Uterus (tissue), 4 donors: ENCODE measurements at places on chromosomes 5 and 9. TPM values are rescaled to one million over a fixed set of nuclear protein-coding genes. Genes with fewer than 3 reads are reported as not detected.
A peak's percentile ranks its signal among the peaks of the same experiment; 100 is the strongest.

DNA sequence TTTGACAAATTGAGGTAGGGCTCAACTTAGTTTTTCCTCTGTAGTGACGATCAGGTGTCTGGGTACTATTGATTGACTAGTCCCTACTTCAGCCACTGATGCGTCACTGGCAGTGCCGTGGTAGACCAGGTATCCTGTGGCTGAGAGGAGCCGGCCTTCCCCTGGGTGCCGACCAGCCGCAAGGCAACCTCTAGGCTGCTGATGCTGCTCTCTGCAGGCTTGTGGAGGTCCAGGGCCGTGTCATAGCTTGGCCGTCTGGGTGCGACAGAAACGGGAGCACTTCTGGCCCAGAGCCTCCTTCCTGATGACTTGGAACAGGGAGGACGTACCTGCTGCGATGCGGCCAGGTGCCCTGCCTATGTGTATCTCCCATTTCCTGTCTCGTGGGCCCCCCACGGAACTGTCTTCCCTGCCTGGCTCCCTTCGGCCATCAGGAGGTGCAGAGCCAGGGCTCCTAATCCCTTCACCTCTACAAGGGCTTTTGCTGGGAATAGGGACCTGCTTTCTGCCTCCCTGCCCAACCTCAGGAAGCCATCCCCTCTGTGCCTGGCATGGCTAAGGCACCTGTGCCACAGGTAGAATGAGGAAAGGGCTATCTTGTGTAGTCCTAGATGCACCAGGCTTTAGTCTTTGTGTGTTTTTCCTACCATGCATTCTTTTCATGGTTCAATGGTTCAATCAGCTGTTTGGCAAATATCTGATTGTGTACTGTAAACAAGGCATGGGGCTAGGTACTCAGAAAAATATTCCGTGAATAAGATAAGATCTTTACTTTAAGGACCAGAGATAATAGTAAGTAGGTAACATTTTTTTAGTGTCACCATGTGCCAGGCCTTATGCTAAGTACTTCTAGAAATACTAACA is 44.6 kb downstream of the MVB12B start:
- H3K4me1 ChIP-seq, result no peaks in the 10 kb centered on the region
- no peak overlapping the region for H3K4me3 ChIP-seq
- DNase-seq, result no peak
- no peaks in the 10 kb centered on the region for H3K27me3 ChIP-seq
- no peaks in the 10 kb centered on the region for H3K36me3 ChIP-seq

DNA sequence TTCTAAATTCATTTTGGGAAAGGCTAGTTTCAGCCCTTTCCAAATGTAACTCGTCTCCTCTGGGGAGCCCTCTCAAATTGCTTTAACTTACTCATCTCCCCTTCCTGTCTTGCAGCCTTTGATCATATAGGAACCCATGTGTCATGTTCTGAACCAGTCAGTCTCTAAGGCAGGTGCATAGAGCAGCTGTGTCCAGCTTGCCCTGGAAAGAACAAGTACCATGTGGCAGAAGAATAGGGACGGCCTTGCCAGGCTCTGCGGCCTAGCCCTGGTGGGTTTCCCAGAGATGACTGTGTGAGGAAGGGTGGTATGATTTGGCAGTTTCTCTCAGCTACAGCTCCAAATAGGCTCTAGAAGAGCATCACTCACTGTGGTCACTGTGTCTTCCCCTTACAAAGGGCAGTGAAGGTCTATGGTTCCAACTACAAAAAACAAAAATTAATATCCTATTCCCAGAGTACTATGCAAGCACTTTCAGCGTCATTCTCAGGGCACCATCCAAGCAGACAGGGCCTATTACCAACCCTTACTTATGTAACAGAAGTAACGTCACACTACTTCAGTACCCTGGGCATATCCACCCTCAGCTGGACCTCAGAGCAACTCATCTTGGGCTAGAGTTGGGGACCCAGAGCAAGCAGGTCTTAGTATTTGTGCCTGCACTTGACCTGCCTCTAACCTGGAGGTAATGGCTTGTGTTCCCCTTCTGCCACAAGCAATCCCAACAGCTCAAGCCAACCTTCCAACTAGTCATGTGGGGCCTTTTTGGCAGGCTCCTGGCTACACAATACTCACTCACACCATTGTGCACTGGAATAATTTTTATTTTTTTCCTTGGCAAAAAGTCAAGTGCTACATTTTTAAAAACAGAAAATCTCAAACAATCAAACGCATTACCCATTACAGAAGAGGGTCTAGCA is 37.2 kb upstream of the UBAP2 start:
- peaks cover 4% of the 10 kb centered on the region for H3K4me1 ChIP-seq
- no peaks in the 10 kb centered on the region for H3K27me3 ChIP-seq
- H3K36me3 ChIP-seq, result no peaks in the 10 kb centered on the region
- H3K27ac ChIP-seq, result peak overlapping the region; percentile 25

DNA sequence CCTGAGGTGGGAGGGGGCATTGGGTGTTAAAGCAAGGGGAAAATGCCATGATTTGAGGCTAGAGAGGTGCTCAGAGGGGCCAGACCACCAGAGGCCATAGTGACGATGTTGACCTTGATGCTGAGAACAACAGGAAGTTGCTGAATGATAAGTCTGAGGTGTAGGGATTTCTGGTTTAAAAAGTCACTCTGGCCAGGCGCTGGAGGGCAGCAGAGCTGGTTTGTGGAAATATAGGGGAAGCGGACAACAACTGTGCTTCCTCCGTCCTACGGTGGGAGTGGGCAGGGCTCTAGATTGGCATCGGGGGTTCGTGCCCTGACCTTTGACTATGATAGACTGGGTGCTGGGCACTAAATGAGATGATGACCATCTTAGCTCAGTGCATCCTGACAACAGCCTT is 44.7 kb downstream of the STOM start:
- H3K27ac ChIP-seq, result peak overlapping the region; percentile 98
- no peak overlapping the region for H3K4me3 ChIP-seq

- no peaks in the 10 kb centered on the region for H3K27me3 ChIP-seq
- DNase-seq, result no peak
- no peaks in the 10 kb centered on the region for H3K36me3 ChIP-seq
- no peaks in the 10 kb centered on the region for H3K4me1 ChIP-seq
Measured at GRCh38 chr5:177604116-177604521, 4.2 kb downstream of the B4GALT7 start.

GRCh38 chr9:133789778-133790177 is 51.6 kb upstream of the SARDH start:
- no peak for DNase-seq
- H3K4me3 ChIP-seq, result no peak overlapping the region
- H3K4me1 ChIP-seq, result no peaks in the 10 kb centered on the region
- H3K27ac ChIP-seq, result peak overlapping the region; percentile 44

GRCh38 chr9:126423142-126423915 is 96.7 kb downstream of the MVB12B start:
- H3K4me3 ChIP-seq, result no peak overlapping the region
- H3K36me3 ChIP-seq, result no peaks in the 10 kb centered on the region
- H3K27me3 ChIP-seq, result no peaks in the 10 kb centered on the region
- DNase-seq, result no peak
- no peak overlapping the region for H3K27ac ChIP-seq
- H3K4me1 ChIP-seq, result no peaks in the 10 kb centered on the region

GRCh38 chr5:165627548-165628170 is 2122.2 kb downstream of the MAT2B start:
- H3K36me3 ChIP-seq, result no peaks in the 10 kb centered on the region
- H3K27ac ChIP-seq, result no peak overlapping the region
- H3K4me3 ChIP-seq, result no peak overlapping the region
- no peaks in the 10 kb centered on the region for H3K27me3 ChIP-seq
- H3K4me1 ChIP-seq, result no peaks in the 10 kb centered on the region
- no peak for DNase-seq

GRCh38 chr9:5113523-5113922 is 71.9 kb downstream of the INSL6 start:
- H3K27me3 ChIP-seq, result no peaks in the 10 kb centered on the region
- no peaks in the 10 kb centered on the region for H3K36me3 ChIP-seq
- no peak overlapping the region for H3K27ac ChIP-seq
- no peak overlapping the region for H3K4me3 ChIP-seq
- H3K4me1 ChIP-seq, result no peaks in the 10 kb centered on the region

GRCh38 chr5:10133830-10134229 is 115.9 kb downstream of the ATPSCKMT start:
- H3K27me3 ChIP-seq, result no peaks in the 10 kb centered on the region
- H3K4me3 ChIP-seq, result no peak overlapping the region
- no peak for DNase-seq
- no peak overlapping the region for H3K27ac ChIP-seq
- H3K4me1 ChIP-seq, result no peaks in the 10 kb centered on the region

- no peaks in the 10 kb centered on the region for H3K4me1 ChIP-seq
- no peak overlapping the region for H3K4me3 ChIP-seq
- H3K27ac ChIP-seq, result no peak overlapping the region
- H3K36me3 ChIP-seq, result no peaks in the 10 kb centered on the region
- DNase-seq, result no peak
Measured at GRCh38 chr9:123629531-123629930, 273.5 kb downstream of the CRB2 start.

MZB1 gene
- total RNA-seq, result 5.6 TPM

WWC1 gene
- total RNA-seq, result under 0.01 TPM

BAAT gene
- total RNA-seq, result not detected
